G401 (cell line): ENCODE measurements at places on chromosomes 12 and 14. TPM values are rescaled to one million over a fixed set of nuclear protein-coding genes. Genes with fewer than 3 reads are reported as not detected.

- DNase-seq = no peak
Observed at GRCh38 chr14:105146181-105146975, 22.2 kb downstream of the JAG2 start.

GRCh38 chr12:52655251-52655650 is 3.2 kb upstream of the KRT2 start:
- no peak for DNase-seq

- DNase-seq = no peak
Observed at GRCh38 chr12:124851342-124851741, 12.3 kb downstream of the SCARB1 start.

GRCh38 chr12:29071099-29071498 is 78.0 kb upstream of the FAR2 start:
- DNase-seq = no peak

DNA sequence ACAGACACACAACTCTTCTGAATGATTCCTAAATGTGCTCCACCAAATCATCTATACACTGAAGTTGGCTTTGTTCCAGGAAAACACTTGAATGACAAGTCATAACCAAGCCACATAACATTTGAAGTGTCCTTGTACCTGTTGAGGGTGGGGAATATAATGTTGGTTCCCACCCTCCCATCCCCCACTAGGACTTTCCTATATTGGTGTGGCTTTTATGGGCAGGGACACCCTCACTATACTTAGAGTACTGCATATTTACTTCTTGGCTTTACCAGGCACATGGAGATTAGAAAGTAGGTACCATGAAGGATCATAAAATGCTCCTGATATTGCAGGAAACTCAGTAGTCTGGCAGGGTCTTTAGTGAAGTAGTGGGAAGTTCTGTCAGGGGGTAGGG is 9.7 kb upstream of the BHLHE41 start:
- no peak for DNase-seq

- no peak for DNase-seq
Observed at GRCh38 chr12:21428241-21428640, 9.2 kb upstream of the PYROXD1 start.

DNA sequence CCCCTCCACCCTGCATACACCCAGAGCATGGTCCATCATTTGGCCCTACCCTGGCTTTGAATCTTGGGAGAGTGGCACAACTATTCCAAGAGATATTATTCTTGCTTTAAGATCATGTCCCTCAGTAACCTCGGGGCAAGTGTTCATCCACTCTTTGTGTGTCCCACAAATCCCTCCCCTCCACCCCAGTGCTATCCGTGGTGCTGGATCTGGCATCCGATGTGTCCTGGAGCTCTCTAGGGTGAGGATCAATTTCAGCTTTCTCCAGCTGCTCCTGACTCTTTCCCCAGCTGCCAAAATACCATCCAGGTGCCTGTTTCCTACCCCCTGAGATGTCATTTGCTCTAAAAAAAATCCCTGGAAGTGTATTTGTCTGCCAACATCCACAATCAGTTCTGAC is 64.8 kb upstream of the CMKLR1 start:
- no peak for DNase-seq

DNA sequence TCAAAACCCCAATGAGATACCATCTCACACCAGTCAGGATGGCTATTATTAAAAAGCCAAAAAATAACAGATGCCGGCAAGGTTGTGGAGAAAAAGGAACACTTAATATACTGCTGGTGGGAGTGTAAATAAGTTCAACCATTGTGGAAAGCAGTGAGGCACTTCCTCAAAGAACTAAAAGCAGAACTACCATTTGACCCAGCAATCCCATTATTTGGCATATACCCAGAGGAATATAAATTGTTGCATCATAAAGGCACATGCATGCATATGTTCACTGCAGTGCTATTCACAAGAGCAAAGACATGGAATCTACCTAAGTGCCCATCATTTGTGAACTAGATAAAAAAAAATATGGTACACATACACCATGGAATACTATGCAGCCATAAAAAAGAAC is 59.9 kb downstream of the MGST1 start:
- no peak for DNase-seq

DNA sequence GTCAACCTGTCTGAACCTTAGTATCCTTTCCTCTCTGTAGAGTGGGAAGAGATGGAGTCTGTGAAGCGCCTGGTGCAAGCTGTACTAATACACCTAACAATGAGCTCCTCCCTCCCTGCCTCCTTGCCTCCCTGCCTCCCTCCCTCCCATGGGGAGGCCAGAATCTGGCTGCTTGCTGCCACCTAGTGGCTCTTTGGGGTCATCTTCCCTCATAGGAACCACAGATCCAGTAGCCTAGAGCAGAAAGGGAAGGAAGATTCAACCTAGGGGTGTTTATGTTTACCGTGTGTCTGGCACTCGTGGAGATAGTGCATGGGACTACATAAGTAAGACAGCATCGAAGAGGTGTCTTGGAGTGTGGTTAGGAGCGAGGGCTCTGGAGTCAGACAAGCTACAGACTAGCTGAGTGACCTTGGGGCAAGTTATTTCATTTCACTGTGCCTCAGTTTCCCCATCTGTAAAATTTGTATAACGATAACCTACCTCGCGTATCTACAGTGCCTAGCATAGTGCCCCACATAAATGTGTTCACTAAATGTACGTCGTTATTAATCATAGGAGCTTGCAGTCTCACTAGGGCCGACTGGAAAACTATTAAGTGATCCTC is 35.5 kb upstream of the TSPAN9 start:
- DNase-seq = peak; percentile 85

The SMOC1 gene
- total RNA-seq = not detected in 2 replicates

DNA sequence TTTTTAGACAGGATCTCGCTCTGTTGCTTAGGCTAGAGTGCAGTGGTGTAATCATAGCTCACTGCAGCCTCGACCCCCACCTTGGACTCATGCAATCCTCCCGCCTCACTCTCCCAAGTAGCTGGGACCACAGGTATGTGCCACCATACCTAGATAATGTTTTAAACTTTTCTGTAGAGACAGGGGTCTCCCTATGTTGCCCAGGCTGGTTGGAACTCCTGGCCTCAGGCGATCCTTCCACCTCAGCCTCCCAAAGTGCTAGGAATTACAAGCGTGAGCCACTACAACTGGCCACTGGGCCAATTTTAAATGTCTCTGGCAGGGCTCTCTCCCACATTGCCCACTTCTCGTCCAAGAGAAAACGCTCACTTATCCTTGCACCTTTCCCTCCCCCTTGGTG is 66.5 kb upstream of the DACT1 start:
- DNase-seq = no peak

DNA sequence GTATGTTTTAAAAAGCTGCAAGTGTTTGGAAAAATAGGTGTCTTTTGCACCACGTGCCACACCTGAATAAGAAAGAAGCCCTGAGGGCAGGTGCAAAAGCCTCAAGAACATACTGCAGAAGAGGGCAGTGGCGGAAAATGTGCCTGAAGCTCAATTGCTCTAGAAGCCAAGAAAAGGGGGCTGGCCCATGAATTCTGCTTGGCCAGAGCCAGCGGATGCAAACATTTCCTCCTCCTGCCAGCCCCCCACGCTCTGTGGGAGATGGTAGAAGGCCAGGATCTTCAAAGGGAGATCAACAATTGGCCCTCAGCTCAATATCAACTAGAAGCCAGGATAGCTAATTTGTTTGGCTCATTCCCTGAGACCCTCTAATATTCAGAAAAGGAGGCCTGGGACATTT is 80.3 kb upstream of the TMEM132D start:
- no peak for DNase-seq
